ENCODE measurements at places on chromosomes 6 and 20.

- no peak for DNase-seq
These were observed 27.2 kb upstream of the GPR63 start for GRCh38 chr6:96864216-96865054.

GRCh38 chr6:36592221-36592655 lies 1.9 kb upstream of the SRSF3 start:
- no peak for DNase-seq

DNA sequence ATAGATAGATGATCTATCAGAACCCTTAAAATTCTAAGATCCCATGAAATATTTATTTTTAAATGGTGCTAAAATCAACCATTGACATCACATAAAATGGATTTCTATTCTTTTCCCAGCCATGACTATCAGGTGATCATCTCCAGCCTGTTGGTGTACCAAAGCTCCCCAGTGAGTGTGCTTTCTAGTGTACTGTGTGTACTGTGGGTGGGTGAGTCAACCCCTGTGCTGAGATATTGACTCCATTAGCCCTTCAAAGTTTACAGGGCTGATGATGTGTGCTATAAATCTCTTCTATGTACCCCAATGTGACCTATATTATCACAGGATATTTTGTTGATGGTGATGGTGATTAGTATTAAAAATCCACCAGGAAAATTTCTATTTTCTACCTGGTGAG lies 344.6 kb downstream of the MMUT start:
- DNase-seq: no peak

- no peak for DNase-seq
These were observed 4.9 kb upstream of the ASCC3 start for GRCh38 chr6:100886076-100886475.

DNA sequence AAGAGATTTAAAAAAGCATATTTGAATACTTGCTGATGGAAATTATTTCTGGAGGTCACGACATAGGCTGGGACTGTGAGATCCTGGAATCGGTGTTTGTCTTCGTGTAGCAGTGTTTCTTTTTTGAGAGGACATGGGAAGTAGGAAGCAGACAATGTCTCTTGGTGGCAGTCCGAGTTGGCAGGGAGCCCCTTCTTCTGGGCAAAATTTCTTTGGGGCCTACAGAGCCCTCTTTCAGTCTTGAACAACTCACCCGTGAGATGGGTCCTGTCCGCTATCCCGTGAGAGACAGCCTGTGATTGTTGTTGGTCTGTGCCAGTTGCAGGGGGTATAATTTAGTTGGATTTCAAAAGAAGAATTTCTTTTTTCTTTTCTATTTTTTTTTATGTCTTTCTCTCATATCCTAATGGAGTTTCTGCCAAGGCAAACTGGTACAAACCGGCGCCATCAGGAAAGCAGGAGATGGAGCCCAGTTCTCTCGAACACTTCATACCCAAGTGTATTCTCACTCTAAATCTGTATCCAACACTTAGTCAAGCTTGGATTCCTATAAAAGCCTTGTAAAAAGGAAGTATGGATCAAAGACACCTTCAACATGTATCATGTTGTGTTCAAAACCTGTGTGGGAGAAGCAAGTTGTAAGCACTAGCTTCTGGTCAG lies 785.1 kb downstream of the MAFB start:
- DNase-seq: no peak

DNA sequence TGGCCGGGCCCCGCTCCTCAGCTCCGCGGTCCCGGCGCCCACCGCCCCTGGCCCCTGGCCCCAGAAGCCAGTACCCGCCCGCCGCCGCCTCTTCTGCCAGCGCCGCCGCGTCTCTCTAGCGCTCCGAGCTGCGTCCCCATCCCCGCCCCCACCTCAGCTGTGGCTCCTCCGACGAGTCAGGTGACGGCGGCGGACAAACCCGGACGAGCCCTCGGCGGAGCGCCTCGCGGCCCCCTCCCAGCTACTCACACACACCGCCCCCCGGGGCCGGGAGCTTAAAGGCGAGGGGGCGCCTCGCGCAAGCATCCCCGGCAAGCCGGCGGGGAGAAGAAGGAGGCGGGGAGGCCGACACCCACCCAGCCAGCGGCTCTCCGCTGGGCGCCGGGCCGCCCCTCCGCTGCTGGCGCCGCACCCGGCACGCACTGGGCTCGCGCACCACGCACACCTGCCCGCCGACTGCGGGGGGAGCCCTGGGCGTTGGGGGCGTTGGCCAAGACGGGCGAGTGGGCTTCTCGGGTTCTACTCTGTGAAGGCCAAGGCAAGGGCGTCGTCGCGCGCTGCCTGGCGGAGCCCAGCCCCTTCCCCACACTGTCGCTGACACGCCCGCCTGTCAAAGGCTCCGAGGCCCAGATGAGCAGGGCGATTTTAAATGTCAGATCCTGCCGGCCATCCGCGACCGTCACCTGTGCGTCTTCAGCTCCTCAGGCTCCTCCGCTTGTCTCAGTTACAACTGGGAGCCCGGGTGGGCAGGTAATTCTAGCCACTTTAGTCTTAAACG lies at the start of gene SNAP91:
Gene SNAP91, minus strand, starts transcription at position 132 of the 778 bp plus-strand sequence. CDS start 1,174 bp downstream, outside the sequence.
- DNase-seq: peak; percentile 74

GRCh38 chr6:109372130-109372529 lies 10.1 kb downstream of the CD164 start:
- no peak for DNase-seq

GRCh38 chr6:22445946-22446345 lies 123.4 kb upstream of the HDGFL1 start:
- no peak for DNase-seq

DNA sequence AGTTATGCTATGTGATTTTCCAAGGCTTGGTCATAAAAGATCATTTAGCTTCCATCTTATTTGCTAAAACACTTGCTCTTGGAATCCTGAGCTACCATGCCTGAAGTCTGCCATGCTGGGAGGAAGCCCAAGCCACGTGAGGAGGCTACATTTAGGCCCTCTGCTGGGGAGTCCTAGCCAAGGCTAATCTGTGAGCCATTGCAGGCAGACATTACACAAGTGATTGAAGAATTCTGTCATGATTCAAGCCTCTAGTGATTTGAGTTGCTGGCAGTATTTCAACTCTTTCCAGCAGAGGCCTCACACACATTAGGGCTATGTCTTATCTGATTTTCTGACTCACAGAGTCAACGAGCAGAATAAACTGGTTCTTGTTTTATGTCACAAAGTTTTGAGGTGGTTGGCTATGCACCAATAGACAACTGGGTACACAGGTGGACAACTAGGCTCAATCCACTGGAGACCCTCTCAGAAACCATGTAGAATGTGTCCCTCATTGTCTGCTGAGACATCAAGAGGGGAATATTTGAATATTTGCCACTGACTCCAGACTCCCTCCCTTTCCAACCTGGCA lies 227.2 kb upstream of the SULF2 start:
- no peak for DNase-seq

- DNase-seq: no peak
These were observed 35.5 kb upstream of the ZFAND3 start for GRCh38 chr6:37783856-37784584.

DNA sequence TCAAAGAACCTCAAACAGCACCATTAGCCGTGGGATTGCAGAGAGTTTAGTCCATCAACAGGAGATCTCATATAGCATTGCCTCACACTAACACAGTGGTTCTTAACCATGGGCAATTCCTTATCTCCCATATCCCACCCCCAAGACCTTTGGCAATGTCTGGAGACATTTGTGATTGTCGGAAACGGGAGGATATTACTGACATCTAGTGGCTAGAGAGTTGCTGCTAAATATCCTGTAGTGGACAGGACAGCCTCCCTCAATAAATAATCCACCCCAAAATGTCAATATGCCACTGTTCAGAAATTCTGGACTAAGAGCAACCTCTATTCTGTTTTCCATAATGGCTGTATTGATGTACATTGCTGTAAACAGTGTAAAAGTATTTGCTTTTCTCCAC lies 210.1 kb upstream of the CCN2 start:
- DNase-seq: no peak

- DNase-seq: peak; percentile 67
These were observed 930 bp downstream of the THBD start for GRCh38 chr20:23048283-23049200.

GRCh38 chr6:17237246-17237645 lies 43.9 kb upstream of the RBM24 start:
- no peak for DNase-seq

GRCh38 chr6:163231356-163232014 lies 183.0 kb upstream of the QKI start:
- no peak for DNase-seq

DNA sequence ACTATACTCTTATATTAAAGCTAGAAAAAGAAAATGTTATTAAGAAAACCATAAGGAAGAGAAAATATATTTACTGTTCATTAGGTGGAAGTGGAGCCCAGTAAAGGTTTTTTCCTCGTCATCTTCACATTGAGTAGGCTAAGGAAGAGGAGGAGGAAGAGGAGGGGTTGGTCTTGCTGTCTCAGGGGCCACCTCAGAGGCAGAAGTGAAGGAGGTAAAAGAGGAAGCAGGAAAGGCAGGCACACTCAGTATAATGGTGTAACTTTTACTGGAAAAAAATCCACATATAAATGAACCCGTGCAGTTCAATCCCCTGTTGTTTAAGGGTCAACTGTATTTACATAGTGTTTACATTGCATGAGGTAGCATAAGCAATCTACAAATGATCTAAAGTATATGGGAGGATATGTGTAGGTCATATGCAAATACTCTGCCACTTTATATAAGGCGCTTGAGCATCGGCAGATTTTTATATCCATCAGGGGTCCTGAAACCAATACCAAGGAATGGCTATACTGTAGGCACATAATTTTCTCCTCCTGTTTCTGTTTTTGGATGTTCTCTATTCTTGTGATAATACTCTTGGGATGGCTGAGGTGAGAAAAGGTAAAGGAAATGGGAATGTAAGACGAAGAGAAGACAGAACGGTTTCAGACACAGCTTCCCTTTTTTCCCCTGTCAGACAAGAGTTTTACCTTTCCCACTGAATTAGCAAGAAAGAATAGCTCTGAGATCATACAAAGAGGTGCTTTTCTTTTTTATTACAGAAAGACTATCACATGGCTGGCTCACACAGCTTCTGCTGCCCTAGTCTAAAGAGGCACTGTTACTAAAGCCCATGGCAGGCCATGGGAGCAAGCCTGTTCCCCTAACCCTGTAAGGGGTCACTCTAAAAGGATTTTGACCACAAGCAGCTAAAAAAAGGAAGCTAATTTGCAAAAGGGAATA lies 59.9 kb downstream of the NUDT3 start:
- DNase-seq: no peak

DNA sequence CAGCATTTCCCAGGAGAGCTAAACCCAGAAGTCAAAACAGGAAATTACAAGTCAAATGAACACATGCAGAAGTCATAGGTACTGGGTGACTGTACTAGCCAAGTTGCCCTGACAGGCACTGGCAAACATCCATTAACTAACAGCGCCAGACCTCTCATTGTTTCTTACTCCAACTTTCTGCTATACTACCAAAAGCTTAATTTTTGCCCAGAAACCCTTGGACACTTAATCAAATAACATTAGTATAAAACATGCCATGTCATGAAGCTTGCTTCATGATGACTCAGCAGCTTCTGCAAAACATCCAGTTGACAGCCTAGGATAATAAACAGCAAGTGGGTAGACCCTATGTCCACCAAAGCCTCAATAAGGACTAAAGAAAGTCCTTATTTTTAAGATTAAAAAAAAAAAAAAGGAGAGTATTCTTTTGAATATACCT lies 3.5 kb downstream of the NUP153 start:
- DNase-seq: no peak

DNA sequence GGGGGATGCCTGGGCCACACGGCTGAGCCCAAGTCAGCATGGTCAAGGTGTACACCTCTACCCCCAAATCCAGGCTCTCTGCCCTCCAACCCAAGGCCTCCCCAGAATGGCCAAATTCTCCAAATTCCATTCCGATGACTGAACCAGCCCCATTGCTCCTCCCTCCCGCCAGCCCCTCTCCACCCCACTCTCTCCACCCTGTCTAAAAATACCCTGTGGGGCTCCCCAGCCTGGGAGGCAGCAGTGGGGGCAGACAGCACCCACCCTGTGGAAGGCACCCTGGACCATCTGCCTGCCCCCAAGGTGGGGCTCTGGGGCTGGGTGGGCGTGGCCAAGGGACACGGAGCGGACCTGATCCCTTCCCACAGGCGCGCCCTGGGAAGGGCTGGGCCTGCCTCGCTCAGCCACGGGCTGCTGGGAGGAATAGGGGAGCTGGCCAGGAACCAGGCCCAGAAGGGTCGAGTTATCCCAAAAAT lies 11.4 kb downstream of the TEAD3 start:
- DNase-seq: no peak

DNA sequence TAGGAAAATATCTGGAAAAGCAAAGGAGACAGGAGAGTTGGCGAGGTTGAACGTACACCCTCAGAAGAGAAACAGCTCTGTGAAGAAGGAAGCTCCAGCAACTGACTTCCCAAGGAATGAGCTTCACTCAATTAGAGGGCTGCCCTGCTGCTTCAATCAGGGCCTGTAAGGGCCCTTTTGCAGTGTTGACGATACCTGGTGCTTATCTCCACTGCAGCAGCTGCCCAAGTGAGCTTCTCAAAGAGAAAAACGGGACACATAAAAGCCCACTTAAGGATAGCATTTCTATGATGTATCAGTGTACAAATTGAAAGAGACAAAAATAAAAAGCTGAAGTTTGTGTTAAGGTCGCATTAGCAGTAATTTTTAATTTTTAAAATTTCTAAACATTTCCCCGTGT lies 16.4 kb downstream of the SEC63 start:
- DNase-seq: no peak

DNA sequence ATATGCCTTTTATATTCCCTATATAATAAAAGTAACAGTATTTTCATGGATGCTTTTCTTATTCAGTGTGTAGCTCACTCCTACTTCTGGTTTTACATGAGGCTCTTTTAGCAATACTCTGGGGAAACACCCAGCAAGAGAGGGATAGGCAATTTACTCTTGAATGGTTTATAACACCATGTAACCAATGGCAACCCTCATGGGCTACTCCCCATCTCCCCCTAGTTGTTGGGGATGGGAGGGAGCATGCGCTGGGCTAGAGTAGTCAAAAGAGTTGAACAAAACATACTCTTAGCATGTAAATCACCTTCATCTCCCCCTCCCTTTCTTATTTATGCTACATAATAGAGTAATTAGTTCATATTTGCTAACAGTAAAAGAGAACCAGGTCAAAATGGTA lies 140.1 kb upstream of the LRFN2 start:
- DNase-seq: no peak

- peak; percentile 51 for DNase-seq
These were observed 147.1 kb downstream of the LRFN2 start for GRCh38 chr6:40440053-40440452.

GRCh38 chr6:42841844-42842584 lies 37.4 kb upstream of the RPL7L1 start:
- no peak for DNase-seq

DNA sequence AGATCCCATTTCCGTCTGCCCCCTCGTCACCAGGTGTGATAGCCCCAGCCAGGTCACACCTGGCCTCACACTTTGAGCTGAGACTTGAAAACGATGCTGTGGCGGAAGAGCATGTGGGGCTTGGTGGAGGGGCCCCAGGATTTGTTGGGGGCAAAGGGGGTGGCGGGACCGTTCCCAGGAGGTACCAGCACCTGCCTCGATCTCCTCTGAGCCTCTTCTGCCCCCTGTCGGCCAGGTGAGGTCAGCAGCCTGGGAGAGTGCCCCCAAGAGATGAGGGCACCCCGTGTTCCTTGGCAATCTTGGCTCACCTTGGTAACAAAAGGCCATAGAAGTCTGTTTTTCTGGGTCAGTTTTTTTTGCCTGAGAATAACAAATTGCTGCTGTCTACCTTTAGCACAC lies 25.4 kb downstream of the SPATA2 start:
- no peak for DNase-seq

Measured in NCI-H774 (cell line).